ENCODE measurements at places on chromosomes 16 and 17. TPM values are rescaled to one million over a fixed set of nuclear protein-coding genes. Genes with fewer than 3 reads are reported as not detected.
A peak's percentile ranks its signal among the peaks of the same experiment; 100 is the strongest.

Gene CORO1A
- polyA plus RNA-seq, result 16.2 TPM

Gene PRSS53
- 2.7 TPM for polyA plus RNA-seq

GRCh38 chr17:78040440-78041385 is 82.2 kb downstream of the TNRC6C start:
- DNase-seq, result peak; percentile 82

Gene SERPINF2
- 0.88 TPM for polyA plus RNA-seq

Gene ZNF597
- 1.7 TPM for polyA plus RNA-seq

DNA sequence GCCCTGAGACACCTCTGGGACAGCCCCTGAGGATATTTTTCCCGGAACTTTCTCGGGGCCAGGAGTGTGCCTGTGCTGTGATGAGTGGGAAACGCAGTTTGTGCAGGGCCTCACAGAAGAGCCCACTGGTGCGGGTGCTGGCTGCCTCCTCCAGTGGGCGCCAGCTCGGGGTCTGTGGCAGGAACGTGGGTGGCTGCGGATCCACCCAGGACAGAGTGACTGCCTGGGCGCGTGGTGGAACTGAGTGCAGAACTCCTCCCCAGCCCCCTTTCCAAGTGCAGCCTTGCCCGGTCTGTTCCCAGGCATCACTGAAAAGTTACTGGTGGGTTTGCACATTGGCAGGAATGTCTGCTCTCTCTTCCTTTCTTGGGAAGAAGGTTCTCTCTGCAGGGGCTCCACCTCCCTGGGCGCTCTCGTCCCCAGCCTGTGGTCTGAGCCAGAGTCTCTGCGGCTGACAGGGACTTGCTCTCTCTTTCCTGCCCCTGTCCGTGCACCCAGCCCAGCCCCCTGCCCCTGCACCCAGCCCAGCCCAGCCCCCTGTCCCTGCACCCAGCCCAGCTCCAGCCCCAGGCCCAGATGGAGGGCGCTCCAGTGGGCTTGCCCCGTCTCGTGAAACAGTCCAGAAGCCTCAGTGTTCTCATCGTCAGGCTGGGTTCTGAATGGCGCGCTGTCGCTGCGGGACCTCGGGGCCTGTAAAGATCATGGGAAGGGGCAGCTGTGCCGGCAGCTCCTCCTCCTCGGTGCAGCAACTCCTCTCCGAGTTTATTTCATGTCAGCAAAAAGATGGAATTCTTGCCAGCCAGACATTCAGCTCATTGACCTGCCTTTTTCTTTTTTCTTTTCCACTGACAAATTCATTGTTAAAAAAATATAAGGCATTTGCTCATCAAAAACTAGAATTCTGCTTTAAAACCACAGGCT is 117.5 kb downstream of the BANP start:
- DNase-seq, result no peak

Gene KRT32
- polyA plus RNA-seq, result not detected

Measured in muscle of leg (tissue), 16 donors.